Dermis blood vessel endothelial cell (primary cell): ENCODE measurements at places on chromosomes 5 and 9. TPM values are rescaled to one million over a fixed set of nuclear protein-coding genes. Genes with fewer than 3 reads are reported as not detected.

- no peak for DNase-seq
Measured at GRCh38 chr9:14529629-14530028, 163.6 kb downstream of the ZDHHC21 start.

DNA sequence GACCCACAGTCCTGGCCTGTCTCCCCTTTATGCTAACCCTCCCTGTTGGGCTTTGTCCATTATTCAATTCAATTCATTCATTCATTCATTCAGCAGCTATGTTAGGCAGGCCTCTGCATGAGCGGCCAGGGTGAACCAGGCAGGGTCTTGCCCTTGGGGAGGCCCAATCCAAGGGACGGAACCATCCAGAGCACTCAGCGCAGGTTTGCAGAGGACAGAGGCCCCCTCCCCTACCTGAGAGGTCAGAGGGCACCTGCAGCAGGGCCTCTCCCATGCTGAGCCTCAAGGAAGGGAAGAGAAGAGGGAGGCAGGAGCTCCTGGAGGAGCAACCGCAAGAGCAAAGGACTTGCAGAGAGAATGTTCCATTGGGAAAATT, 61.4 kb downstream of the C9orf50 start:
- no peak for DNase-seq

DNA sequence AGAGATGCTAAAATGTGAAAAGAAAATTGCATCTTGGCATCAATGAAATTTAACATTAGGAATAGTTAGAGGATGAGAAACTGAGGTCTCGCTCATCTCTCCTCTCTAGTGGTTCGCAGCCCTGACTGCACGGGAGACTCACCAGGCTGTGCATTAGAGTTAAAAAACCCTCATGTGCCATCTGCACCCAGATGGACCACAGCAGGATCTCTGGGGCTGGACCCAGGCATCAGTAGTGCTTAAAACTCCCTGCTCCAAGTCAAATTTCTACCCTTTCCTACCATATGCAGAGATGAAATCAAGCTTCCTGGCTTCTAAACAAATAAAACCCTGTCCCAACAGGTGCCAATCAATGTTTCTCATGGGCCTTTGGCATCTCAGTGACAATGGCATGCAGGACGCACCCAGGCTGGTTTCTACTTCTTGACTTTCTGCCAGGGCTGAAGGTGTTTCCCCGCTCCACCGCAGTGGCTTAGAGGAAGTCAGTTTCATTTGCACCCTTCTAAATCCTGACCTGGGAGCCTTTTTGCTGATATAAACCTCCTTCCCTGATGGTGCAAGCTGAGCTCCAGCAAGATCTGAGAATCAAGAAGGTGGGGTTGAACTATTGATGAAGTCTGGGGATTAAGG, 132.6 kb downstream of the NSG2 start:
- no peak for DNase-seq

GRCh38 chr5:179265514-179266290, 79.6 kb downstream of the ADAMTS2 start:
- DNase-seq, result no peak

- DNase-seq, result no peak
Measured at GRCh38 chr5:178107756-178108310, 5.5 kb upstream of the N4BP3 start.

DNA sequence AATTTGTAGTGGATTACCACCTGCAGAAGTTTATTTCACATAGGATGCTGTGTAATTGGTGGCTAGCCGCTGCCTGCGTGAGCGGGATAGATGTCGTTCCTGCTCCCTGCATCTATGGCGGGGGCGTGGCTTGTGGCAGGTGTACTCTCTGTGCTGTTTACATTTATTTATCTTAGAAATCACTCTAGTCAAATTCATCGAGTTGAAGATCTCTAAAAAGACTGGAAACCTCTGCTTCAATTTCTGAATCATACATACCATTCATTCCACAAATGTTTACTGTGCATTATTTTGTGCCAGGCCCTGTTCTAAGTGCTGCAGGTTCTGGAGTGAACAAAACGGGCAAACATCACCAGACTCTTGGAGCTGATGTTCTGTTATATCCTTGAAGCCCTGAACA, 11.9 kb downstream of the ROPN1L start:
- DNase-seq, result no peak

GRCh38 chr5:89289604-89290003, 406.6 kb upstream of the MEF2C start:
- DNase-seq, result no peak

GRCh38 chr5:32753765-32754164, 42.6 kb downstream of the NPR3 start:
- no peak for DNase-seq

DNA sequence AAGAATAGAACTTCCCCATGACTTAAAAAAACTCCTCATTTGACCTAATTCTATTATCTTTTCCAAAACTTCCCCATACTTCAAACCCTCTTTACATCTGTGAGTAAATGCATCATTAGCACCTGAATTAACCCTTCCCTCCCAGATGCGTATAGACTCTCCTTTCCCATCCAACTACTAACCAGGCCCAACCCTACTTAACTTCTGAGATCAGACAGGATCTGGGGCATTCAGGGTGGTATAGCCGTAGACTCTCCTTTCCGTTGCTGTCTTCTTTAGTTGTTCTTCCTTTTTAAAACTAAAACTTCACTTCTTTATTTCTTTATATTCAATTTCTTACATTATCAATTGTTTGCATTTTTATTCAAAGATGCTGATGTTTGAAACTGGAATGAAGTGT, 165.2 kb downstream of the SLCO4C1 start:
- DNase-seq, result no peak

DNA sequence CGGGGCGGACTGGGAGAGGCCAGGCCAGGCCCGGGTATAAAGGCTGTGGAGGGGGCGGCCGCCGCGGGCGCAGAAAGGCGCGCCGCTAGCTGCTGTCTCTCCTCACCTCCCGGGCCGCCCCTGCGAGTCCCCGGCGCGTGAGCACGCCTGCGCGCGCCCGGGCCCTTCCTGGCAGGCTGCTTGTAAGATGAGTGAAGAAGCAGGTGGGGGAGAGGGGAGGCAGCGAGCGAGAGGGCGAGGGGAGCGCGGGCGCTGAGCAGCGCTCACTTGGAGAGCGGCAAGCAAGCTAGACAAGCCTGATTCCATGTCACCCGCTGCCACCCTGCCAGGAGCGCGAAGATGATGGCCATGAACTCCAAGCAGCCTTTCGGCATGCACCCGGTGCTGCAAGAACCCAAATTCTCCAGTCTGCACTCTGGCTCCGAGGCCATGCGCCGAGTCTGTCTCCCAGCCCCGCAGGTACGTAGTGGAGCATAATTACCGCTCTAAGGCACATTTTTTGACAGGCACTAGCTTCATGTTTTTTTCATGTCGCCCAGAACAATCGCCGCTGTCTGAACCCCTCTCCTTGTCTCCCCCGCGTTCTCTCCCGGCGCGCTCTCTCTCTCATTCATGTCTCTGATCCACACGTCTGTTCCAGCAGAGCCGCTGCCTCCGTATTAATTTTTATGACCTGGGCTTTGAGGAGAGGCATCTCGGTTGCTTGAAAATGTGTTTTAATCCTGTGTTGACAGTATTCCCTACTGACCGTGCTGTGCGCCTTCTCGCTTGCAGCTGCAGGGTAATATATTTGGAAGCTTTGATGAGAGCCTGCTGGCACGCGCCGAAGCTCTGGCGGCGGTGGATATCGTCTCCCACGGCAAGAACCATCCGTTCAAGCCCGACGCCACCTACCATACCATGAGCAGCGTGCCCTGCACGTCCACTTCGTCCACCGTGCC, at the start of gene POU4F3:
POU4F3 (plus strand) TSS at position 66 of the 941 bp plus-strand sequence; CDS start at position 340, 274 bp downstream.
- no peak for DNase-seq

DNA sequence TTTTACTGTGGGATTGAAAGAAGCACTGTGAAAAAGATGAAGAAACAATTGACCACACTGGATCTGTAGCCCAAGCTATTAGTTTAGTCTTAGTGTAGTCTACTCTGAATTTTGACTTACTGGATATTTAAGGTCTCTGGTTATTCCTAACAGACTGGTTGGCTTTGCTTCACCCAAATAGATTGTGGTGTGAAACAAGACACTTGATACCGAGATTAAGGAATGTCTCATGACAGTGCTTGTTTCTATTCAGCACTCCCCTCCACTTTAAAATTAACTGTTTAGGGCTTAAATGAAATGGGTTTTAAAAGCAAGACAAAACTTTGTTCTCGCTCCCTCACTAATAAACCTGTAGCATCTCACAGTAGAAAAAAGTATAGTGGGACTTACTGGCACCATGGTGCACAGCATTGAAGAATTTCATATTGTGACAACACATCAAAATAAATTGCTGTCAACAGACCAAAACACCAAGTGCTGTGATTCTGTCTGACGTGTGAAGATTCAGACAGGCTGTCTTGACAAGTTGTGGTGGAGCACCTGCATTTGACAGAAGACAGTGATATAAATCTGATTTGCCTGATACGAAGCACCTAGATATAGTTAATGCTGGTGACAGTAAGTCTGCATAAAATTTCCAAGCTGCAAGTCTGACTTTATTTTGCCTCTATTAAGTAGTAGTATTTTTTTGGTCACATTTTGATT, 73.1 kb downstream of the PBX3 start:
- no peak for DNase-seq

GRCh38 chr9:124349267-124349666, 66.0 kb downstream of the PSMB7 start:
- no peak for DNase-seq

GRCh38 chr9:116482740-116483139, 204.4 kb upstream of the TRIM32 start:
- DNase-seq, result no peak

DNA sequence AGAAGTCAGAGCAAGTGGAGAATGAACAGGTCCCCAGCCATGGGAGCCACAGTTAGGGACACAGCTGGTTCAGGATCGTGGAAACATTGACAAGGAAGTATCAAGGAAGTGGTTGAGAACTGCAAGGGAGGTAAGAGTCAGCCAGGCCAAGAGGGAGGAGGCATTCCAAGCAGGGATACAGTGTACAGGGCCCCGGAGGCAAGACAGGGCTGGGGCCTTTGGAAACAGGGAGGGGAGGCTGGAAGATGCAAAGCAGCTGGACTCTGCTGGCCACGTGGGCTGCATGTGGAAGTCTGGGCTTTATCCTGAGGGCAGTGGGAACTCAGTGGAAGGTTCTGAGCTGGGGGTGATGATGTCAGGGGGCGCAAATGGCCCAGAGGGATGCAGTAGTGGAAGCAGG, 14.2 kb downstream of the CCDC180 start:
- DNase-seq, result no peak

GRCh38 chr5:149314571-149315111, 30.7 kb upstream of the GRPEL2 start:
- DNase-seq, result no peak

GRCh38 chr5:17441351-17441750, 56.7 kb upstream of the TAF11L2 start:
- DNase-seq, result no peak

DNA sequence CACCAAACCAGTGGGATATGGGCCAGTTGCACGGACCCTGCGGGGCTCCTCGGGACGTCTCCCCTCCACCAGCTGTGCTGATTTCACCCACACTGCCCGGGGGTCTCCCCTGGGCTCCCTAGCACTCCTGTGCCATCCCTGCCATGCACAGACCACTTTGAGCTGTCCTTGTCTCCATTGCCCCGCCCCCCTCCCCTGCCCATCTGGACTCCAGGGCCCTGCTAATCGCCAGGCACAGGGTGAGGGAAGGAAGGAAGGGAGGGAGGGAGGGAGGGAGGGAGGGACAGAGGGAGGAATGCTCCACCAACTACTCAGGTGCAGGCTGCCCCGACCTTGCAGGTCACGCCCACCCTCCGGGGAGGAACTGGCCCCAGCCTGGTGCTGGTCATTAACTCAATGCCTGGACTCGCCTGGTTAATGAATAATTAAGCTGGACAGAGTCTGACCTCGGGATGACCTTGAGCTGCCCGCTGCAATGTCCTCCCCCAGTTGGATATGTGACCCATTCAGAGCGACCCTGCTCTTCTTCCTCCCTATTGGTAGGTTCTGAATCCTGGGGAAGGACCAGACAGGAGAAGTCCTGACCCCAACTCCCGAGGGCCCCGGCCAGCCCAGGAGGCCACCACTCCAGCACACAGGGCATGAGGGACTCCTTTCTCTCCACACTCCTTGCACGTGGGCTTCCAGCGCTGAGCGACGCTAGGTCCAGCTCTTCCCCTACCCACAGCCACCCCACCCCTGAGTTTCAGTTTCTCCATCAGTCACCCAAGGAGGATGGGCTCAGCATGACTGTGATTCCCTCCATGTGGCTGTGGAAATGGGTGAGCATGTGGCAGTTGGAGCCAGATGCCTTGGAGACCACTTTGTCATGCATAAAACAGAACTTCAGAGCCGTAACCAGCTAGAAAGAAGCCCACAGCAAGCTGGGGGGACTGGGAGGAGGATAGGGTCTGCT, 62.1 kb downstream of the C9orf50 start:
- DNase-seq, result no peak

DNA sequence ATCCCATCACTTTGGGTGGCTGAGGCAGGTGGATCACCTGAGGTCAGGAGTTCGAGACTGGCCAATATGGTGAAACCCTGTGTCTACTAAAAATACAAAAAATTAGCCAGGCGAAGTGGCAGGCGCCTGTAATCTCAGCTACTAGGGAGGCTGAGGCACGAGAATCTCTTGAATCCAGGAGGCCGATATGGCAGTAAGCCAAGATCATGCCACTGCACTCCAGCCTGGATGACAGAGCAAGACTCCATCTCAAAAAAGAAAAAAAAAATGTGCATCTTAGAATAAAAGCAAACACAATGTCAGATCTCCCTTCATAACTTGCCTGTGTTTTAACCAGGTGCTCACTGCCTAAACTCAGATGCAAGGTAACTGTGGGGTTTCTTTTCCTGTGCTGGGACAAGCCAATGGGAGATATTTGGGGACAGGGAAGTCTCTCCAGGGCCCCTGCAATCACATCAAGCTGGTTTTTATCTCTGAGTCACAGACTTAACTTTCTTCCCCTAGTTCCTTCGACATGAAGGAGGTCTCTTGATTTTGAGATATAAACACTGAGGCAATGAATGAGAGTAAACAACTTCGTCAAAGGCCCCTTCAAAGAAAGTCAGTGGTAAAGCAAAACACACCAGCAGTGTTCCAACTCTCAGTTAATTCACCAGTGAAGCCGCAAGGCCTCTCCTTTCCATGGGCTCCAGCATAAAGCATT, 99.1 kb downstream of the SNX18 start:
- DNase-seq, result no peak

GRCh38 chr5:74289238-74289637, 351.3 kb downstream of the ENC1 start:
- no peak for DNase-seq

GRCh38 chr5:15914638-15915037, 265.0 kb downstream of the MARCHF11 start:
- no peak for DNase-seq

GRCh38 chr9:113992994-113993393, 85.1 kb downstream of the AMBP start:
- DNase-seq, result no peak

GRCh38 chr9:130433168-130433946, 11.4 kb upstream of the ASS1 start:
- peak; percentile 63 for DNase-seq

The C9 gene
- total RNA-seq, result 0.34 TPM in 1 of 2 replicates, not detected in the other

The ITK gene
- not detected in 2 replicates for total RNA-seq

The HTR1A gene
- not detected in 2 replicates for total RNA-seq

The FAT2 gene
- total RNA-seq, result under 0.01 TPM in 2 replicates

The KIF24 gene
- total RNA-seq, result 1.0 and 5.6 TPM in 2 replicates

The TAF9 gene
- 56.7 and 94.0 TPM in 2 replicates for total RNA-seq

The OLFM1 gene
- total RNA-seq, result 6.5 and 17.2 TPM in 2 replicates

The PCDHB9 gene
- 0.14 and 0.17 TPM in 2 replicates for total RNA-seq

The CD274 gene
- total RNA-seq, result 12.7 and 17.7 TPM in 2 replicates

The C1QTNF3 gene
- under 0.01 and 0.51 TPM in 2 replicates for total RNA-seq

The DMRTA1 gene
- total RNA-seq, result under 0.01 and 0.05 TPM in 2 replicates

The PCDHA11 gene
- total RNA-seq, result 0.17 and 0.28 TPM in 2 replicates

The CER1 gene
- total RNA-seq, result not detected in 2 replicates

The GFI1B gene
- total RNA-seq, result not detected in 2 replicates
